ENCODE measurements at places on chromosomes 4 and X.

- no peak for DNase-seq
Measured at GRCh38 chr4:81546777-81547176, 75.1 kb upstream of the RASGEF1B start.

- no peak for DNase-seq
Measured at GRCh38 chr4:3756343-3757059, 9.7 kb upstream of the ADRA2C start.

DNA sequence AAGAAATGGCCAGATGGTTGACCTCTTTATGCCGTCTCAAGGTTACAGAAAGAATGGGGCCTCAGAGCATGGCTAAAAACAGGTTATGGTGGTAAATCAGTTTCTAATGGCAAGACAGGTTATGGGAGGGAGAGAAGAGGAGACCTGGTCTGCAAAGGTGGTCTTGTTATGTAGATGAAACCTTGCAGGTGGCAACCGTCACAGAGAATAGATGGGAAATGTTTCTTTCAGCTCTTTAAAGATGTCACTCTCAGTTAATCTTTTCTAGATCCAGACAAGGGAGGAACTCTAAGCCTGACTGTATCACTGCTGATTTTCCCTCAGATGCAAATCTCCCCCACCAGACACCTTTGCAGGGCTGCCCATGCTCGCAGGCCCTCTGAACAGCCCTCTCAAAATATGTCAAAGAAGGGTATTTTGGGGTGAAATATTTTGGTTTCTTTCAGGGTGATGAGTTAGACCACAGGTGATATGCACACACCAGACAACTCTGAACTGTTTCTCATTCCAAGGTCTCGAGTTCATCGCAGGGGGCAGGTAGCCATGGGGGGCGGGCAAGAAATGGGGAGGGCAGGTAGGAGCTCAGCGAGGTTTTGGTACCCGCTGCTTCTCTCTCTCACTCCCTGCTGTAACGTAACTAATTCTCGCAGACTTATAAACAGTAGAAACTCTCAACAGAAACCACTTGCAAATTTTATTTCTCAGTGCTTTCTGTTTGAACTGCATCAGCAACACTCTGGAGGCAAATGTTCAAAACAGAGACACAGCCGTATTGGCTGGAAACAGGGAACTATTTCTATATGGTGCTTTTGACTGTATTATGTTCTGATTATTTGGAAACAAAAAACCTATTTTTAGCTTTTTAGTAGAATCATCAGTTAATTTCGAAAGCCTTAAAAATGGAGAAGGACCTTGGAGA is 32.4 kb downstream of the CASP3 start:
- DNase-seq = no peak

GRCh38 chr4:13673167-13673566 is 45.6 kb upstream of the BOD1L1 start:
- DNase-seq = no peak

GRCh38 chrX:100417681-100418080 is 7.6 kb upstream of the PCDH19 start:
- no peak for DNase-seq

- DNase-seq = no peak
Measured at GRCh38 chr4:104901438-104901837, 245.2 kb upstream of the TET2 start.

DNA sequence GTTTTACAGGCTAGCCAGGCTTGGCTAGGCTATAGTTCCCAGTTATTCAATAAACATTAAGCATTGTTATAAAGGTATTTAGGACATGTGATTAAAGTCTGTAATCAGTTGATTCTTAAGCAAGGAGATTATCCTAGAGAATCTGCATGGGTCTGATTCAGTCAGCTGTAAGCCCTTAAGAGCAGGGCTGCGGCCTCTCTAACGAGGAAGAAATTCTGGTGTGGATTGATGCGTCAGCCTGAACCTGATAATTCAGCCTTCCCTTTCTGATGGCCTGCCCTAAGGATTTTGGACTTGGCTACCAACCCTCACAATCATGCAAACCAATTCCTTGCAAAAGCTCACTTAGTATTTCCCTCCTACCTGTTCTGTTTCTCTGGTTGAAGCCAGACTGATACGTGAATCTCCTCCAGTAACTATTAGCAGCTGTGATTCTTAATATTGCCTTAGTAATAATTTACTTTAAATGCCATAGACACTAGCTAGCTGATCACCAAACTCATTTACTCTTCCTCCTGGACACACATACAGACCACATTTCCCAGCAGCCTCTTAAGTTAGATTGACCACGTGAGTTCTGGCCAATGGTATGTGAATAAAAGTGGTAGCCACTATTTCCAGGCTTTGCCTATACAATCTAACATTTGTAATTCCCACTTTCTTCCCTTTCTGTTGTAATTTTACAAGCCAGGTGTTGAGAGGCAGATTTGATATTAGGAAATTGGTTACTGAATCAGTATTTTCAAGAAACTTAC is 678.0 kb upstream of the INTU start:
- peak; percentile 71 for DNase-seq

GRCh38 chr4:139453041-139453370 is 915 bp upstream of the RAB33B start:
- DNase-seq = no peak

- peak; percentile 87 for DNase-seq
Measured at GRCh38 chr4:189202869-189203271, 737.8 kb upstream of the FRG1 start.

- DNase-seq = no peak
Measured at GRCh38 chr4:1711055-1711570, 1.0 kb downstream of the SLBP start.

DNA sequence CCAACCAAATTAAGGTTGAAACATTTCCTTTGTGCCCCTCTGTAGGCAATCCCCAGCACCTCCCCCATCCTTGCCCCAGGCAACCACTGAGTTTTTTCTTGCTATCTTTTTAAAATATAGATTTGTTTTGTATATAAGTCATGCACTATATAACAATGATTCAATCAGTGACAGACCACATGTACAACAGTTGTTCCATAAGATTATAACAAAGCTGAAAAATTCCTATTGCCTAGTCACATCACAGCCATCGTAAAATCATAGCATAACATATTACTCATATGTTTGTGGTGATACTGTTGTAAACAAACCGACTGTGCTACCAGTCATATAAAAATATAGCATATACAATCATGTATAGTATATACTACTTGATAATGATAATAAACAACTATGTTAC is 211.9 kb upstream of the NRK start:
- DNase-seq = no peak

DNA sequence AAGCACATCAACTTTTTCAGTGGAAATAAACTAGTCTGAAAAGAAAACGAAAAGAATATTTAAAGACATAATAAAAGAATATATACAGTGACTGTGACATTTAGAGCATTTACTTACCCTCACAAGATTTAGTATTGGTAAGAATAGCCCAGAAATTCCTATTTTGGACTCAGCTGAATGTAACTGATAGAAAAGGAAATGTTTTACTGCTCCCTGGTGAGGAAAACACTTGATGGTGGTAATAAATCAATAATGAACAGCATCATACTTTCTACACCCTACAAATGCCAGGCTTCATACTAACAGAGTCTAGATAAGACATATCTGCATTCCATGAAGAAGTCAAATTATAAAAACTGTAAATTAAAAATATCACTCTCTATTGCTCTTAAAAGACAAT is 753.5 kb upstream of the PCDH10 start:
- no peak for DNase-seq

- no peak for DNase-seq
Measured at GRCh38 chr4:41181037-41181436, 33.3 kb downstream of the APBB2 start.

DNA sequence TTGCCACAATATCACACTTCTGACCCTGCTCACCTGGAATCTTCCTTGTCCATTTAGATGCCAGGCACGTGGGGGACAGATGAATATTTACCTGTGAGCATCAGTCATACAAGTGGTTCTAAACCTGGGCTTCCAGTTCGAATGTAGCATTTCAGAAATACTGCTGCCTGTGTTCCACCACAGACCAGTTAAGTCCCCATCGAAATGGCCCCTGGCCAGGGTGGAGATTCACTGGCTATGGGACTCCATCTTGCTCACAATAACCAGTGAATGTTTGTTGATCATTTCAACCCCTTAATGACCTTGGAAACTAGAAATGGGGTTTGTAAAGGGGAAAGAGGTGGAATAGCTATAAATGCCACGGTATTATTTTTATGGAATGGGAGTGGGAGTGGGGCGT is 73.8 kb downstream of the CLDN34 start:
- no peak for DNase-seq

DNA sequence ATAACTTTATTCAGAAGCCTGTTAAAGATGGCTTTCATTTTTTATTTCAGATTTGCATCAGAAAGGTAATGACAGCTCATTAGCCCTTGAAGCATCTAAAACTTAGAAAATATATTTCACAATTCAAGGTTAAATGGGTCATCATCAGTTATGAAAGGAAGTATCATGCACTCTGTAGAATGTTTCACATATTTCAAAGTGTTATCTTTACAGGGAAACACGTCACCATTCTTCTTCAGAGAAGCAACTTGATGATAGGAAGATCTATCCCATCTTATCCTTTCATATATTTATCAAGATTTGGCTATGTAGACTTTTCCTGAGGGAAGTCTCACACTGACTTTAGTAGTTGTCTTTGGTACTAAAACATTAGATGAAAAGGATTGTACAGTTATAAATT is 277.8 kb downstream of the TENM3 start:
- DNase-seq = peak; percentile 4

GRCh38 chr4:26936284-26937065 is 75.8 kb downstream of the STIM2 start:
- DNase-seq = no peak

GRCh38 chr4:81030061-81030980 is at the start of gene BMP3:
Gene BMP3, plus strand, starts transcription at chr4:81030708. Its CDS starts 577 bp downstream, at chr4:81031285.
- DNase-seq = peak; percentile 40

GRCh38 chr4:39655876-39656275 is 17.2 kb upstream of the SMIM14 start:
- no peak for DNase-seq

All from fibroblast of skin of right quadriceps (primary cell).